RPMI7951 (cell line): ENCODE measurements at places on chromosomes 6 and 20.

DNA sequence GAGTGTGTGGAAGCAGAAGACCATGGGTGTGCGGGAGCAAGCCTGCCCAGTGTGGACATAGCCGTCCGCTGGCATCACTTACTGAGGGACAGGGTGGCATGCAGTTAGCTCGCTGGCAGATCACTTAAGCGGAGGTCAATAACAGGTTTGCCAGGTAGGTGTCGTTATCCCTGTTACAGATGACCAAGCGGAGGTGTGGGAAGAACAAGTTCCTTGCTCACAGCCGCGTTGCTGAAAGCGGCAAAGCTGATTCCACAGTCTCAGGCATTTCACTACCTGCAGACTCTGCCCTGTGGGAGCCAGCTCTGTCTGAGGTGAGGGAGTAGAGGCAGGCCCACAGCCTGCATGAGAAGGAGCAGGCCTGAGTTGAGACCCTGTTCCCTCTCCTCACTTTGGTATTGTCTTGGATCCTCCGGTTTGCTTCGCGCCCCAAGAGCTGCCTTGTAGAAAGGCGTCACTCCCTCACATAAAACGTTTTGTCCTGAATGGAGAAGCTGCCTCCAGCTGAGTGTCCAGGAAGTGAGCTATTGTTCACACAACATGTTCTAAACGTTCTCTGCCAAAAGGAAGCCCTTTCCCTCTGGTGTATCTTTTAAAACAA is 96.9 kb downstream of the TCP11 start:
- no peak for DNase-seq

- no peak for DNase-seq
These were observed 16.3 kb upstream of the CST9L start for GRCh38 chr20:23584434-23585199.

- no peak for DNase-seq
These were observed 37.2 kb upstream of the BAG2 start for GRCh38 chr6:57134954-57135353.

DNA sequence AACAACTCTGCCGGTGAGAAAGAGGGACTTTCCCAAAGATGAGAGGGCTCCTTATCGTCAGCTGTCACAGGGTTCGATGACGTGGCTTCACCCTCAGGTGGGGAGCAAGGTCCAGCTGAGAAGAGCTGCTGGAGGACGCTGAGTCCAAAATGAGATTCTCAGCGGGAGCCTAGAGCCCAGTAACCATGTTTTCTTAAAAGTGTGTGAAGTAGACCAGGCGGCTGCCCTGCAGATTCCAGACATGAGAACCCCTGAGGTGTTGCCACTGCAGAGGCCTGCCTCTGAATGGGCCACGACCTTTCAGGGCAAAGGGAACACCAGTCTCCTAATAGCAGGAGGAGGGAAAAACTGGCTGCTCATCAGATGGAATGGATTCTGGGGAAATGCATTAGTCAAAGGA is 375.1 kb downstream of the BTBD9 start:
- DNase-seq = peak; percentile 31

DNA sequence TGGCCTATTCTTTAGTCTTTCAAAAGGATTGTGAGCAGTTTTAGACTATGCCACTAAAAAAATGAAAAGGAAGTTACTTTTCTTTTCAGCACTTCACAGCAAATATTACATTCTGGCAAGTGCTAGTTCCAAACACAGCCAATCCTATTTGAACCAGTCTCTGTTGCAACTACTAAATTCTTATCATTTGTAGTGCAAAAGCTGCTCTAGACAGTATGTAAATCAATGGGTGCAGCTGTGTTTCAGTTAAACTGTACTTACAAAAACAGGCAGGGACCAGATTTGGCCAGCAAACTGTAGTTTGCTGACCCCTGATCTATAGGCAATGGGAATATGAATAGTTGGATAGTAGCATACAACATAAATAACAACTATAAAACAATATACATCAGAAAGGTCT is 68.1 kb upstream of the TULP1 start:
- no peak for DNase-seq
